ENCODE measurements at places on chromosomes 13 and 19.

DNA sequence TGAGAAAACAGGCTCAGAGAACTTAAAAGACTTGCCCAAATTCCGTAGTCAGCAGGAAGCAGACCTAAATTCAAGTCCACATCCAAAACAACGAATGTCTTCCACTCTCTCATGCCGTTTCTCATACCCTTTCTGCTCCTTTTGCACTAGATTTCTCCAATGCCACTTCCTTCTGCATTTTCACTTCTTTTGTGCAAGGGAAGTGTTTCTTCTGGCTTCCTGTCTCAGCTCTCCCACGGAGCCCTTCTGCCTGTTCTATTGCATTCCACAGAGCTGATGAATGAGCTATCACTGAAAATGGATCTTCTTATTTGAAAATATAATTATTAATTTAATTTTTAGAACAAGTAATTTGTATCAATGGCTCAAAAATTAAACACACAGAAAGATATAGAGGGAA, 56.1 kb upstream of the STK24 start:
- DNase-seq = no peak

DNA sequence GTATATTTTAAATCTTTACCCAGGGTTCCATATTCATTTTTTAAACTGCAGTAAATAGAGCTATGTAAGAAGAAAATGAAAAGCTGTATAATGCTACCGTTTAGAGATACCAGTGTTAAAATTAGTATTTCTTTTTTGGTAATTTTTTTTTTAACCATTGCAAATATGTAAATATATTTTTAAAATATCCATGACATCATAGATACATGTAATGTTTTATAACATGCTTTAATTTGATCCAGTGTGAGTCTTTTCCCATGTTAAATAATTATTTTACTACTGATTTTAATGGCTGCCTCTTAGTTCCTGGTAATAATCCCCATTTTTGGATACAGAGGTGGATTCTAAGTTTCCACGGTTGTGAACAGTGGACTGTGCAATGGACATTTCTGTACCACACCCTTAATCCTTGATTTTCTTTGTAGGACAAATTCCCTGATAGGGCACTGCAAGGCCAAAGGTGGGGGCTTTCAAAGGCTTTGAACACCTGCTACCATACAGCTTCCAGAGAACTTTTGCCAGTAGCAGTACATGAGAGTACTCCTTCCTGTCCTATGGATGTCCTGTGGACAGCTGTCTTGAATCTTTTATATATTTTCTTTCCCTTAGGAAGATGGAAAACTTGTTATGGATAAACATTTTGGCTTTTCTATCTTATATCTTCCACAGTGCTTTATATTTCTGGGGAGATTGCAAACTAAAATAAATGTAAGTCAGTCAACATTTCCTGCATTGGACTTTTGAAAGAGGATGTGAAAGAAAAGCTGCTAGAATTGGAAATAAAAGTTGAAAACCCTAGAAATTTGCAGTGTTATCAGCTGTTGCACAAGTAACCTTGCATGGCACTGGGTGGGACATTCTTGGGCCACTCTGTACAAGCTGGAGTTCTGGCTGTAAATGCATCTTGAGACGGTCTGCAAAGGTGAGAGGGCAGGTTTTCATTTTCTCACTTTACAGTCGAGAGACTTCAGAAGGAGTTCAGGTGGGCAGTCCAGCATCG, 46.8 kb downstream of the ARHGEF7 start:
- DNase-seq = no peak

DNA sequence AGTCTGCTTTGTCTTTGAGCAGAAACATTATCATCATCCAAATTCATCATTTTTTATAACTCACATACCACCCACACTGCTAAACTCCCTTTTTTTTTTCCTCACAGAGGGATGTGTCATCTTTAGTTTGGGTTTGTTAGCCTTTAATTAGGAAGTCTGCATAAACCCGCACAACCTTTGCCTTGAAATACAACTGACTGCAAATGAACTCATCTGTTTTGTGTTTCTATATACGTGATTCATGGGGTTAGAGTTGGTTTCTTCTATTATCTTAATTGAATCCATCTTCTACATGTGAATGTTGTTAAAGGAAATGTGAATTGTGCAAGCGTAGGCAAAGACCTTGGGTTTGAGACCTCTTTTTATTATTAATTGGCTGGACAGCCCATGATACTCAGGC, 102.7 kb downstream of the SLAIN1 start:
- DNase-seq = no peak

- no peak for DNase-seq
Observed at GRCh38 chr13:111204438-111205177, 89.5 kb downstream of the ARHGEF7 start.

- DNase-seq = peak; percentile 81
Observed at GRCh38 chr19:11414544-11414943, 4.6 kb downstream of the RGL3 start.

DNA sequence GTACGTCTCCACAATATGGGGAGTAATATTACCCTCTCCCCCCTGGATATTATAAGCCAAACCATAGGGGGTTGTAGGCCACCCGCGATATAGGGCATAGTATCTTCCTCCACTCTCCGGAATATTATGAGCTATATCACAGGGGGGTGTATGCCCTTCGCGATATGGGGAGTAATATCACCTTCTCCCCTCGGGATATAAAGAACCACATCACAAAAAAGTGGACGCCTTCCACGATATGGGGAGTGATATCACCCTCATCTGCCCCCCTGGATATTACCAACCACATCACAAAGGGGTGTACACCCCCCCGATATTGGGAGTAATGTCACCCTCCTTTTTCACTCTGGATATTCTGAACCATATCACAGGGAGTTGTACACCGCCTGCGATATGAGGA, 65.5 kb upstream of the CEACAM21 start:
- DNase-seq = no peak

DNA sequence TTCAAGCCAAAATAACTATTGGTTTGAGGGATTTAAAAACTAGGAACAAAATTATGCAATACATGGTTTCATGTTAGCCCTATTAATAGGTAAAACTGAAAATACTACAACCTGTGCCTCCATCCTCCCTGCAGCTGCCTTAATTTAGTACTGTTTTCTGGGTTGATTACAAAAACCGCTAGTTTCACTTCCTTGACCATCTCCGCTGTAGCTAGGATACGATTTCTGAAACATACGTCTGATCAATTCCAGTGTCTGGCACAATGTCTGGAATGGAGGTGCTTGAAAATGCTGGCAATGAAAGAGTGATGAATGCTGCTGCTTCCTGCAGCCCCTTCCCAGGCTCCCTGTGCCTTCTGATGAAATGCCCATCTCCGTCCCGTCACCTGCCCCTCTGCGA, 273.5 kb downstream of the SHISA2 start:
- no peak for DNase-seq

DNA sequence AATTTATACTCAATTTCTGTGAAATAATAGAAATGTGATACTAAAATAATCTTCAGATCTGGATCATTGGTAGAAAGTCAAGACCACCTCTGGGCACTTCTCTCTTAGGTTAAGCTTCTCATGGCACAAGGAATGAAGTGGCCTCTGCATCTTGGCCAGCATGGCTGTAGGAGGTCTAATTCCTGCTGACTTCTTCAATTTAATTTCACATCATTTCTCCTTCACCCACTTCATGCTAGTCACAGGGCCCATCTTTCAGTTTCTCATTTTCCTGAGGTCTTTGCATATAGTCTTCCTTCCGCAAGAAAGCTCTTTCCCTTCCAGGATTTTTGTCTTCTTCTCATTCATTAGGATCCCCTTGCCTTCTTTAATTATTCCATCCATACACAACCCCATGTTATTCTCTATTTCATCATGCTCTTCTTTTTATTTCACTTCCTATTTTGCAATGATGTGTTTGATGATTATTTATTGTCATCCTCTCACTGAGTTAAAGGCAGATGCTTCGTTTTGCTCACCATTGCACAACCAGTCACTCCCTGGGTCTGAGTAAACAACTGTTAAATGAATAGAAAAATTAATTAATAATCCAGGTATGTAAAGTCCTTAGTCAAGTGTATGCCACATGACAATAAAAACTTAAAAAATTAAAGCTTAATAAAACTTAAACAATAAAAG, 397.4 kb downstream of the SPRY2 start:
- DNase-seq = no peak

DNA sequence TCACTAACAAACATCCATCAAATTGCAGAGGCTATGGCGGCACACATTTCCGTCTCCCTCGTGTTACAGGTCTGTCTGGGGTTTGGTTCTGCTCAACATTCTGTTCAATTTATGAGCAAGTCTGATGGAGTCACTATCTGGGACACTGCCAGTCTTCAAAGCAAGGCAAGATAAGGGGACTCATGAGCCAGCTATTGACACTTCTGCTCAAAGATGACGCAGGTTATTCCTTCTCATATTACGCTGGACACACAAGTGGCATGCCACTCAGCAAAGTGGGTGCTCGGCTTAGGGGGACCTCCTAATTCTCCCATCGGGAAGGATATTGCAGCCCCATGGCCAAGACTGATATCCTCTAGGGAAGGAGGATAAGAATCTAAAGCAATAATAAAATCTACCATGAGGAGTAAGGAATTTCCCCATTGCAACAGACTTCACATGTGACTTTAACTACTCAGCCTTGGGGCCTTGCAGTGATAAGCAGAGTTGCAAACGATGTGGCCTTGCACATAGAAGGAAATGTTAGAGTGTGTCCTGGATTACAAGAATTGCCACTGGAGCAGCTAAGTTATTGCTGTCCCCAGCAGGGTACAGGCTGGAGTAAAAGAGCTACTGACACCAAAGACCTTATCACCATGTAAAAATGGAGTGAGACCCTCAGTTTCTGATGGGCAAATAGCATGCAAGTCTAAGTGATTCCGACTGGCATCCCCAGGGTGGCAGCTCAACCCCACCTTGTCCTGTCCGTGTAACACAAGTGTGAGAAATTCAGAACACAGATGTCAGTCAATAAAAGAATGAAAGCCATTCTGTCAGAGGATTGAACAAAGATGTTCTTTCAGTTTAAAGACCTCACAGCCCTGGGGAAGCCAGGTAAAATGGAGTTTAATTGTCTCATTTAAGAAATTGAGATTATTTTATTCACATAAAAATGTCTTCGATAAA, 306.1 kb downstream of the IRS2 start:
- no peak for DNase-seq

DNA sequence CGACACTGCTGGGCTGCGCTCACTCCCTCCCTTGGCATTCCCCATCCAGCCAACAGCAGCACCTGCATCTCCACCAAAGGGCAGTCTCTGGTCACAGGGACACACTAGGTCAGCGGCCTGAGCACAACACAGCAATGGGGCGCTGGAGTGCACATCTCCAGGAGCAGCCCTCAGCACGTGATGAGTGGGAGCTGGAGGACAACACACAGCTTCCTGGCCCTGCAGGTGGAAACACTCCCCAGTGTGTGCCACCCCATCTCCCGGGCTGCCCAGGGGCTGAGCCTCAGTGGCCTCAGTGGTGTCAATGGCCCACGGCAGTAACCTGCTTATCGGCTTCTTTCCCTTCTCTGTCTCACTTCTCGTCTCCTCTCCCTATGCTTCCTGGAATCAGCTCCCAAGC, 96.8 kb upstream of the VSTM2B start:
- no peak for DNase-seq

- DNase-seq = no peak
Observed at GRCh38 chr19:48992581-48993174, 431 bp downstream of the GYS1 start.

- no peak for DNase-seq
Observed at GRCh38 chr13:35475212-35475959, 1.1 kb downstream of the MAB21L1 start.

- DNase-seq = no peak
Observed at GRCh38 chr19:50309396-50310125, 19.6 kb downstream of the KCNC3 start.

GRCh38 chr19:5436106-5436947, 18.9 kb upstream of the ZNRF4 start:
- peak; percentile 85 for DNase-seq

GRCh38 chr13:105465251-105465650, 1070.2 kb downstream of the EFNB2 start:
- DNase-seq = no peak

DNA sequence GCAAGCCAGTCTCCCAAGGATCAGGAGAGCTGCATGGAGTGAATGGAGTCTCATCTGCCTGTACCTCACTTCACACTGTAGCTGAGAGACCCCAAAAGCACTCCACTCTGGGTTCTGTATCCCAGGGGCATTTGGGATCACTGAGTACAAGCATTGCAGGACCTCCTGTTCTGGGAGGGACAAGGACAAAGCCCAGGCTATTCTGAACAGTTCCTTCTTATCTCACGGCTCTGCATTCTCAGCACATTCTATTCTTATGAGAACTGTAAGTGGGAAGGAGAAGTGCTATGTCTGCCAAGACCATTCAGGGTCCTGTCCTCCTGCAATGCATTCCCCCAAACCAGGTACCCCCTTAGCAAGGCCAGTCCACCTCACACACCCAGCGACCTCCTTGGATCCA, 42.8 kb downstream of the RNF6 start:
- DNase-seq = no peak

DNA sequence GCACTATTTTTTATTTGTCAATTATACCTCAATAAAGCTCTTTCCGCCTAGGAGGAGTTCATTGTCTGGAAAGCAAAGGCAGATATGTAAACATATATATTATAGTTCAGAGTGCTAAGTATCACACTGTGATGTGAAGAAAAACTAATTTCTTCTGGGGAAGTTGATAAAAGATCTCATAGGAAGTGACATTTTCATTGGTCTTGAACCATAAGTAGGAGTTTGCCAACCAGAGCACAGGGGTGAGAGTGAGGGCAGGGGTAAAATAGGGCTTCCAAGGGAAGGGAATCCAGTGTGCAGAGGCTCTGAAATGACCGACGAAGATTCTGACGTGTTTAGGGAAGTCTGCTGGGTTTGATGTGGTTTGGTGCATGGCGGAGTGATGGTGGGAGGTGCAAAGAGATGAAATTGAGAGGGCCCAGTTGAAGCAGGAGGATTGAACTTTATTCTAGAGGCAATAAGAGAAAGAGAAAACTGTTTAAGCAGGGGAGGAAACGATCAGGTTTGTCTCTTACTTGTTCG, 780 bp upstream of the GTF2F2 start:
- no peak for DNase-seq

DNA sequence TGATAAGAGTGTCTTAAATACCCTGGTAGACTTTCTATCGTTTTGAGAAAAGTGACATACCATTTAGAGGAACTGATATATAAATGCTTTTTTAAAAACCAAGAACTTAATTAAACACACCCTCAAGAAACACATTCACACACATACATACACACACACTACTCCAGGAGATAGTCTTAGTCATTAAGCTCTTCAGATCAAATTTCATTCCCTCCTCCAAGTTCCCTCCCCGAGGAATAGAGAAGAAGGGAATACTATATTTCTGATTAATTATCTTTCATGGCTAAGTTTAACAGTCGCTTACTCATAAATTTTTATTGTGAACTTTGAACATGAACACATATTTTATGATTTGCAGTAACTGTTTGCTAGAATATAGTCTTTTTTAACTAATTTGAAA, 1109.5 kb downstream of the SLITRK1 start:
- no peak for DNase-seq

GRCh38 chr19:10712754-10713153, 5.1 kb upstream of the DNM2 start:
- DNase-seq = no peak

DNA sequence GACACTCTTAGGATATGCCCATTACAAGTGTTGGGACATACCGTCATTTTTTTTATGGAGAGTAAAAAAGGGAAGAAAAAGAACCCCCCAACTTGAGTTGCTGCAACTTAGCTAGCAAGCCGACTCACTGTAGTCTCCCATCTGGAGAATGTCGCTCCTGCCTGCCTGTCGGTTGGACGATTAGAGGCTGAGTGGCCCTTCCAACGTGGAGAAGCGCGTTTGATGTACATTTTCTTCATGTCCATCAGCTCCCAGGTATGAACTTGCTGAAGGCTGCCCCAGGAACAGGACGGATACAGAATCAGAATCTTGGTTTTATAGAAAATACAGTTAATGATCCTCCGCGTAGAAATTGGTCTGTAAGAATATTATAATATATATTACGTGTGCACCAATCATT, 189.0 kb upstream of the SOX1 start:
- DNase-seq = no peak

All from NCI-H1436 (cell line).